ENCODE measurements at places on chromosomes 3 and 15.

DNA sequence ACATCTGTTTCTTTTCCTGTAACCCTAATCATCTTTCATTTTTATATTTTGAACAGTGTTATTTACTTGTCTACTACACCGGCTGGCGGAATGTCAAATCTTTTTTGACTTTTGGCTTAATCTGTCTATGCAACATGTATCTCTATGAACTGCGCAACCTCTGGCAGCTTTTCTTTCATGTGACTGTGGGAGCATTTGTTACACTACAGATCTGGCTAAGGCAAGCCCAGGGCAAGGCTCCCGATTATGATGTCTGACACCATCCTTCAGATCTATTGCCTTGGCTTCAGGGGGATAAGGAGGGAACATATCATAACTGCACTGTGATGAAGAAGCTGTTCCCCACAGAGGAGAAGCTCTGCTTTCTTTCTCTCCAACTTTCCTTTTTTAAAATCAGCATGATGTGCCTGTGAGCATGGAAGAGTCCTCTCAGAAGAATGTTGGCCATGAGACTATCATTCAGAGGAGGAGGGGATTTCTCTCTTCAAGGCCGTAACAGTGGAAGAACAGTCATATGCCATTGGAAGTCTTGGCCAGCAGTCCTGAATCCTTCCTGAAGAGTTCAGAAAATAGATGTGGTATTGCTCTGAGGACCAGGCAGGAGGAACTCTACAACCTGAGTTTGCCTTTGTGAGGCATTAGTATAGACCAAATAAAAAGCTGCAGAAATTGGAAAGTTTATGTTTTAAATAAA, 69.9 kb downstream of the SEC22A start:
- DNase-seq, result no peak

DNA sequence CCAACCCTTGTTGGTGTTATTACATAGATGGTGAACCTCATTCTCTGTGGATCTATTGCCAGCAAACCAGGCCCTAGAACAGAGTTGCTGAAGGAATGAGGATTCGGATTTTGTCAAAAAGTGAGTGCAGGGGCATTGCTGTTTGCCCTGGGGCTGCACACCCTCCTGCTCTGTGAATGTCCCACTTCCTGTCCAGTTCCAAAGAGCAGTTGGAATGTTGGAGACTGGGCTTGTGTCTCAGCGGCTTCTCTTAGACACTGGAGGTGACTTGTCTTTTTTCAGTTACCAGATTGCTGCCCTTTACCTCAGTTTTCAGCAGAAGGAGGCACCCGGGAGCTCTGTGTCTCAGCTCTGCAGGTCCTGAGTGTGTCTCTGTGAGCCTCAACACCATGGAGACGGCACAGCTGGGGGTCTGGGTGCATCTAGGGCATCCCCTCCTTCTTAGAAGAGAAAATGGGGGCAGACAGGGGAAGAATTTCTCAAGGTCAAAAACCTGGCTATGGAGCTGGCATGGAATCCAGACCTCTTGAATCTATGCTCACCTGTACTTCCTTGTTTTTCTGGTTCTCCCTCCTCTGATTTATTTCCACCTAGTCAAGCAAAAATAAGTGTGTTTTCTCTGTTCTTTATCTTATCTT, 46.3 kb downstream of the LIMD1 start:
- no peak for DNase-seq

DNA sequence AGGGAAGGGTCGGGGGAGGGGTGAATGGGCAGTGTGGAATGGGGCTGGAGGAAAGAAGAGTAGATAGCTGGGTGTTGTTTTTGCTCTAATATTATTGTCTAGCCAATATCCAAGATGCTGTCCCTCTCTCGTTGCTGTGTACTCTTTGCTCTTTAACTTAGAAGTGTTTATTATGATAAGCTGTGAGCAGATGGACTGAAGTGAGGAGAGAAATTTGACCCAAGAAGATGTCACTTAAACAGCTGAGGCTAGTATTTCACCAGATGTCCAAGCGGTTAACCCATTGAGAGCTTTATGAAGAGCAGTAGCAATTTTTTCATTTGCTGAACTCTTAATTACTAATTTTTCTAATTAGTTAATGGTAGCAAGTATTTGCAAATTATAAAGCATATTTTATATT, 212.2 kb upstream of the TP63 start:
- no peak for DNase-seq

GRCh38 chr3:115401851-115402501, 221.3 kb upstream of the GAP43 start:
- no peak for DNase-seq

DNA sequence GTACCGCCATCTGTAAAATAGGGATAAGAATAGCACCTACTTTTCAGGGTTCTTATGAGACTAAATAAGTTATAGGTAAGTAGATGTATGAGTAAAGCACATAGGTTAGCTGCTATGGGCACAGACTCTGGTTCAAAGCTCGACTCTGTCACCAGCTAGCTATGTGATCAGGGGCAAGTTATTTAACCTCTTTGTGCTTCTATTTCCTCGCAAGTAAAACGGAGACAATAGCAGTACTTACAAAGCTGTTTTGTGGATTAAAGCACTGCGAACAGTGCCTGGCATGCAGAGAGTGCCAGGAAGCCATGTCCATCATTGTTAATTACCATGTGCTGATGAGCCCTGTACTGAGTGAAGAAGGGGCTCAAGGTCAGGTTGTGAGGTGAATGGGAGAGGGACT, 1.9 kb downstream of the LAMP3 start:
- no peak for DNase-seq

GRCh38 chr3:9308298-9308990, 54.4 kb upstream of the THUMPD3 start:
- peak; percentile 17 for DNase-seq

DNA sequence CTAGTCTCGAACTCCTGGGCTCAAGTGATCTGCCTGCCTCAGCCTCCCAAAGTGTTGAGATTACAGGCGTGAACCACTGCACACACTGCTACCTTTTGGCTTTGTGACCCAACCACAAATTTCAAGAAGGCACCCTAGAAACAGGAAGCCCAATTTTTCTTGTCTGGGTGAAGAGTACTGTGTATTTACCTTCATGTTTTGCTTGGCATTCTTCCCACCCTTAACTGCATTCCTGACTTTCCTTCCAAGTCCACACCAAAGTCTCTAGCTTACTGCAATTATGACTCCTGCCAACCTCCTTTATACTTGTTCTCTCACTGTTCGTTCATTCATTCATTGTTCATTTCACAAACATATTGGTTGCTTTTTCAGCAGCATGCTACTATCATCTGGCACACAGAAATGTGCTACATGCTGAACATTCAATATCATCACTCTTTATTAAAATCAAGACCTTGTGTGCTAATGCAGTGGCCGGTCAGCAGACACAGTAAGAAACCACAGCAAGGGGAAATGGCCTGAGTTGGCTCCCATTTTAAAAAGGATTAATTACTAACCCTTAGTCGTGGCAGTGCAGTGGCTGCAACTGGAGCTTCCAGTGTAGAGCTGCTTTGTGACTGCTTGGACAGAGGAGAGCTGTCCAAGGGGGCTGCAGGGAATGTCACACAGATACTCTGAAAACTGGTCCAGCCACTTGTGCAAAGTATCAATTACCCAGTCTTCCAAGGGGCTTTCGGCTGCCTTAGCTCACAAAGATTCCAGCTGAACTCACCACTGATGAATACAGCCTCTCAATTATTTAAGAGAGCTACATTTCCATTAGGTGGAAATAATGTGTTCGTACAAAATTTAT, 94.0 kb downstream of the ETFA start:
- DNase-seq, result no peak

DNA sequence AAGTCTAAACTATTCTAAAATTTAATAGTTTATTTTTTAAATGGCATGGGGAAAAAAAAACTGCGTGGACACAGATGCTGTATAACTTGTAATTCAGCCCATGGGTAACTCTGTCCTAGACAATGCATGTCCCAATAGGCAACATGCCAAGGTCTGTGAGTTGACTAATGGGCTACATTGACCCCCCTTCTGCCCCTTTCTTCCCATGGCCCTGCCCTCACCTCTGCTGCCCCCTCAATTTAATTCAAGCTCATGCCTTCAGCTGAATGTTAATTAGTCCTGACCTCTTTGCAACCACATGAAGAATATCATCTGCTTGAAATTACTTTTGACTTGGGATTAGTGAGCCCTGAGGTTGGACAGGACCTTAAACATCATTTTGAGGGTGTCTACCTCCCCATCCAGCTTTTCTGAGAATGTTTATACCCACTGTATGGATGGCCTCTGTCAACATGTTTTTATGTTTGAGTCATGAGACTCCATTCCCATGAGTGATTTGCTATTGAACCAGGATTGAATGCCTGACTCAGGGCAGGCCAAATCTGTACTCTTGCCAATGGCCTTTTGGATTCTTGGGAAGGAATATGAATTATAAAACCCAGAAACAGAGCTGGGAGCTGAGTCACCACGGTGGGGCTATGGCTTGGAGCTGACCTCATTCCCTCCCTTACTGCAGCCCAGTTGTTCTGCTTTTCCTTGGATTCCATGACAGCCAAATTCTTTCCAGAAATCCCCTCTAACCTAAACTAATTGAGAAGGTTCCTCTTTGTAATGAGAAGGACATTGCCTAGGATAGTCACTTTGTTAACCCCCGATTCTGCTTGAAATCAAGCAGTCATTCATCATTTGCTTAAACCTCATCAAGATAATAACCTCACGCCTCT, 33.5 kb upstream of the PDE8A start:
- DNase-seq, result no peak

- DNase-seq, result no peak
These were observed 84.1 kb downstream of the ARHGAP31 start for GRCh38 chr3:119378259-119378803.

DNA sequence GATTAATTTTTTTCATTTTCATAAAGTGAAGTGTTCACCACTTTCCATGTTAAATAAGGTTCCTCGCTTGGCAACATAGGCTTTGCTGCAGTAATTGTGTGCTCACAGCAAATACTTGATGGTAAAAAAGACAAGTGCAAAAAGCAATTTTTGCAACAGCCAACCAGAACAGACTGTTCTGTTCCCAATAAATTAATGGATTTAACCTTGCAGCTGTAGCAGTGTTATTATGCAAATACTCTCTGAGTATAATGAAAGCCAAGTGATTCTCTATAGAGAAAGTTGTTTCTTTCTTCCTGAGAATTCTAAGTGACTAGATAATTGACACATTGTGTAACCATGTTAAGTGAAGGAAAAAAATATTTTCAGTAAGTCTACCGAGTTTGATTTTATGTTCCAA, 183.7 kb upstream of the NAALADL2 start:
- DNase-seq, result no peak

GRCh38 chr3:3783696-3784095, 15.5 kb upstream of the LRRN1 start:
- DNase-seq, result no peak

GRCh38 chr15:56523521-56523920, 58.6 kb upstream of the MNS1 start:
- DNase-seq, result no peak

DNA sequence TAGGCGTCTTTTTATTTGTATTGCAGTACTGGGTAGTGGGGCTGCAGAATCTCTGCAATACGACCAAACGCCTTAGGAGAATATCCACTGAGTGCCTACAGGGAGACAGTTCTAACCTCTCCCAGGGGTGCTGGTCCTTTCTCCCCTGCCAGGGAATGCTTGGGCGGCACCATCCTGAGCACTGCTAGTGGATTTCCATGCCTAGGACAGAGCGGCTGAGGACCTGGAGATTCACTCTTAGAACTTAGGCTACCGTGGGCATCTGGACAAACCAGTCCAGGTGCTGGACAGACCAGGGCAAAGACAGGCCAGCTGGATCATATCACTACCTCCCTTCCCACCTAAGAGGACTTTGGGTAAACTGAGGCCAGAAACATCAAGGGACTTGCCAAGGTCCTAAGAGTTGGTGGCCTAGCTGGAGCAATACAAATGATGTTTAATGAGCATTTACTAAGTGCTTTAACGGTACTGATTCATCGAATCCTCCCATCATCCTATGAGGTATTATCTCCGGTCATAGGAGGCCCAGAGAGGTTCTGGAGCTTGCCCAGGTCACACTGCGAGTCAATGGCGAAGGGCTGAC, 902 bp downstream of the TMEM44 start:
- DNase-seq, result no peak

GRCh38 chr15:80441714-80442113, 37.5 kb downstream of the ARNT2 start:
- DNase-seq, result no peak

GRCh38 chr15:74193299-74193718, 9.3 kb downstream of the STRA6 start:
- no peak for DNase-seq

- no peak for DNase-seq
These were observed 177.0 kb downstream of the RAP2B start for GRCh38 chr3:153339065-153339464.

GRCh38 chr3:79521221-79521848, 246.5 kb downstream of the ROBO1 start:
- DNase-seq, result peak; percentile 56

- no peak for DNase-seq
These were observed 58.8 kb downstream of the TRAK1 start for GRCh38 chr3:42149975-42150374.

DNA sequence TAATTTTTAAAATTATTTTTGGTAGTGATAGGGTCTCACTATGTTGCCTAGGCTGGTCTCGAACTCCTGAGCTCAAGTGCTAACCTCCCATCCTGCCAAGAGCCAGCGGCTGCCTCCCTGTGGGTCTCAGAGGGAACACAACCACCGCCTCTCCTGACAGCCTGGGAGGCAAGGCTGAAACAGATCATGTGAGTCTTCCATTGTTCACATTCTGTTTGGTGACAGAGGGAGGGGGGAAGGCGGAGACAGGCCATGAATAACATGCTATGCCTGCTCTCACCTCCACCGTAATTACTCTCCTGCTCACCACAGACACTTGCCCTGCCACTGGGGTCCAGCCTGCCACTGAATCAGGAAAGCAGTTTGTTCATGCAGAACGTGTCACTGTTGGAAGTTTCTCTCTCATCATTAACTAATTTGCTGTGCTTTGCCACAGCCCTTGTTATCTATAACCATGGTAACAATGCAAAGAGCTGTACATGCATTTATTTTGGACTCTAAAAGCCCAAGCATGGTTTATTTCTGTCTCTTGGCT, 78.4 kb upstream of the RASGRF1 start:
- DNase-seq, result peak; percentile 78

- no peak for DNase-seq
These were observed 234.1 kb downstream of the ADAMTS17 start for GRCh38 chr15:100107606-100108225.

DNA sequence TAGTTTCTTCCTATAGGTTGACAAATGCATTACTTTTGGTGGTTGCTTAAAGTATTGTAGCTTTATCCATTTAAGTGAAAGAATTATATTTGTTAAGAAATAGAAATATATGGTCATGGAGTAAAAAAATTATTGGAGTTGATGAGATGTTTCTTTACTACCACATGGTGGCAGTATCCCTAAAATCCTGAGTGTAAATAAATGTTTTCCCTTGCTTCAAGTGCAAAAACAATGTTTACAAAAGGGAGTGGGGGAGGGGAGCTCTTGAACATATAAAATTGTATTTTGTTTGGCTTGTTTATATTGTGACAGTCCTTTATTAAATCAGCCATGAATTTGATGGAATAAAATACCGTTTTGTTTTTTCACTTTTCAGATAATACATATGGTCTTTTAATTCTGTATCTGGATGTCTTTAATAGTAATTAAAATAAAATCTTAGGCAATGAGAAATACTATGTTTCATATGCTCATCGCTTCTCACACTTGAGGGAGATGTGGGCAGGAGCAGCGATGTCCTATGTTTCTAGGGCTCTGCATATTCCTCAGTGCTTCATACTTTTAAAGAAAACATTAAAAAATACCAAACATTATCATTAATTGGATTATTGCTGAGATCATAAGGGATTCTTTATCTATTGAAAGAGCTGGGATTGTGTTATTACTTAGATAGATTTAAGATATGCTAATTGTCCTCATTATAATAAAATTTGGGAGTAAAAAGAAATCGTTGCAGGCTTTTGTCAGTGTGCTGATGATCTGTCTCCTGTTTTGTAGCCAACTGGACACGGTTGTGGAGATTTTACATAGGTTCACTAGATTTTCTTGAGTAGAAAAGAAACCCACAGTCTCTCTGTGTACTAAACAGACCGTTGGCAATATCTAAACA, 349.7 kb downstream of the TUSC7 start:
- peak; percentile 27 for DNase-seq

Measured in NCI-H2227 treated with DMSO at 0.1 percent for 48 hours (cell line).